ENCODE measurements at places on chromosomes 11 and 22. TPM values are rescaled to one million over a fixed set of nuclear protein-coding genes. Genes with fewer than 3 reads are reported as not detected.

Gene NPTXR
- 0.59 TPM for polyA plus RNA-seq

Gene SLC5A4
- polyA plus RNA-seq, result not detected

Gene CARS1
- polyA plus RNA-seq, result 48.9 TPM

Gene DKK3
- polyA plus RNA-seq, result 0.76 TPM

DNA sequence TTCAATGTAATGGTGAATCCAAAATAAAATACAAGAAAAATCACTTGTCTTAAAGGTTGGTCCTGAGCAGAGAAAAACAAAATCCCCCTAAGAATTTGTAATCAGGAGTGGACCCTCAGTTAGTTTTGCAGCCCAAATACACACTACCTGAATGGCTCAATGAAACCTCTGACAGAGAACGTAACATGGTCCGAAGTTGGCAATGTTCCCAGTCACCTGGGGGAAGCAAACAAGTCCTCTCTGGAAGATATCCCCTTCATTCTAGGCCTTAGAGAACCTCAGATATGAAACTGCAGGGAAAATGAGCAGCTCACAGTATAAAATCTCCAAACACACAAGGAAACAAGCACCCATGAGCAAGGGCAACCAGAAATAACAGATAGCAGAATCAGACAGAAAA lies 58.2 kb downstream of the MORC2 start:
- no peak for DNase-seq

DNA sequence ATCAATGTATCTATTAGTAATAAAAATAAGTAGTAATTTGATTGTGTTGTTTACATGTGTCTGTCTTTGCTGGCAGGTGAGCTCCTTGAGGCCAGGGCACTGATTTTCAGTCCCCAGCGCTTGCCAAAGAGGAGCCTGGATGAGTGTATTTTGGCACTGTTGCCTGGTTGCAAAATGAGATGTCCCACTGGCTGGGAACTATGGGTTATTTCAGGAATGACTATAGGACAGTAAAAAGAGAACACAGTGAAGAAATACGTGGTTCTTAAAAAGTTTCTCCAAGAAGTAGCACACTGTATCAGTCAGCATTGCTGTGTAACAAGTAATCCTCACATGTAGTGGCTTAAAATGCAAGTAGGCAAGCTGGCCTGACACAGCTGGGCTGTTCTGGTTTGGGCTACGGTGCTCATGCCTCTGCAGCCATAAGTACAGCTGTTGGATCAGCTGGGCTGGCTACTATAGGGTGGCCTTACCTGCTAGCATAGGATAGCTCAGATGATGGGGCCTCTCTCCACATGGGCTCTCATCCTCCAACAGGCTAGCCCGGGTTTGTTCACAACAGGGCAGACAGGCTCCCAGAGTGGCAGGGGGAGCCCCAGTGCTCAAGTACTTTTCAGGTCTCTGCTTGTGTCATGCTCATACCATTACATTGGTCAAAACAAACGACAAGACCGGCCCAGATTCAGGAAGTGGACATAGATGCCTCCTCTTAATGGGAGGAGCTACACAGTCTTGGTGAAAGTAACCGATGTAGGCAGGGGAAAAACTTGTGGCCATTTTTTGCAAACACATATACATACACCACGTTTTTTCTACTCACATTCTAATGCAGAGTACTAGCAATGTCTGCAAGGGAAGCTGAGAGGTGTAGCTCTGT lies 399.1 kb downstream of the LARGE1 start:
- DNase-seq, result no peak

GRCh38 chr11:7486098-7486780 lies 933 bp downstream of the OLFML1 start:
- DNase-seq, result no peak

DNA sequence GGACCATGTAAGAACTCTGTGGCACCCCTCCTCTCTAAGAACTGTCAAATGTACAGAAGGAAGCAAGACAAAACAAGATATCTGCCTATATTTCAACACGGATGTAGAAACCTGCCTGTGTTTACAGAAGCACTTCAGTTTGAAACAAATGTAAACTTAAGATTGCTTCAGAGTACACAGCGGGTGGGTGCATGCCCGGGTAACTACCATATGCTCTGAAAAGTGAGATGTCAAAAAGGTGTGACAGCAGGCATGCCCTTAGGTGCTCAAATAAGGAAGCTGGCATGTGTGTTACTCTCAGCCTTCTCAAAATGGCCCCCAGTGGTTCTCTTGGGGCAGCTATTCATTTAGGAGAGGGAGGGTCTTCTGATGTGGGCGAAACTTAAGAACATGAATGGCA lies 5.2 kb downstream of the ACP2 start:
- DNase-seq, result no peak

DNA sequence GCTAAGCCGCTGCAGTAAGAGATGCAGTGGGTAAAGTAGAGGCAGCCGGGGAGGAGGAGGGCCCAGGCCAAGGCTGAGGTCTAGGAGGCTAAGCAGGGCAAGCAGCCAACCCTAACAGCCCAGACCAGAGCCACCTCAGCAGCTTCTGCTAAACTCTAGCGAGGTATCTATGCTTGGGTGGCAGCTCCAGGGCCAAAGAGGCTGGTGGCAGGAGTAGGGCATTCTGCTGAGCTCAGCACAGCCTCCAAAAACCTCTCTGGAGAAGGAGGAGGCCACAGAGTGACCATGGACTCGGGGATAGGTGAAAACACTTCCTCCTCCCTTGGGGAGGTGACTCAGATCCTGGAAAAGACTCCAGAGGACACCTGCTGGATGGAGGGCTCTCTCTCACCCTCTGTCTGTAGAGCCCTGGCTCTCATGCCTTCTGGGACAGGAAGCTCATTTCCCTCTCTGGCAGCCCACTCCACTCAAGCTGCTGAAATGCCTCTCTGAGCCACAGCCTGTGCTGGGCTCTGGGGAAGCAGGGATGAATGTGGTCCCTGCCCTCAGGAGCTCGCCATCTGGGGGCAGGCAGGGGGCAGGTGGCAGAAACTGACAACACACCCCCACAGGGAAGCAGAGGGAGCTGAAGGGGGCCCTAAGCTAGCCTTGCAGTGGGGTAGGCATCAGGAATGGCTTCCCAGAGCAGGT lies 16.5 kb upstream of the TPBGL start:
- DNase-seq, result no peak

- DNase-seq, result no peak
These were observed 12.3 kb upstream of the SH3BP1 start for GRCh38 chr22:37627121-37627520.

DNA sequence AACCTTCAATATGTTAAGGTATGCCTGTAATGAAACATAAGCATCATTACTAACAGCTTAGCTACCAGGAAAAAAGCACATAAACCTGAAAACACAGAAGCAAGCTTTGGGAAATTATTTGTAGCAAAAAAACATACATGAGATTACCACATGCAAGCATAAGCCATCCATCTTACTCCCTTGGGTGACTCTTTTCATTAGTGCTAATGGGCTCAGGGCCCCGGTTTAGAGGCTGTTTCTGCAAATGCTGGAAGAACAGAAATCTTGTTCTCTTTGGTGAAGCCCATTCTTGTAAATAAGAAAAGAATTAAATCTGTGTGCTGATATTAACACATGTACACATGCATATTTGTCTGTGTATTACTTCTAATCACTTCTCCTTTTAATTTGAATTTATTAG lies 314.3 kb downstream of the TTC28 start:
- no peak for DNase-seq

GRCh38 chr11:70854201-70854600 lies 398.2 kb downstream of the SHANK2 start:
- no peak for DNase-seq

- DNase-seq, result no peak
These were observed 121.5 kb upstream of the B3GAT1 start for GRCh38 chr11:134533511-134533910.

- no peak for DNase-seq
These were observed 90.8 kb upstream of the CLDN5 start for GRCh38 chr22:19615001-19615461.

DNA sequence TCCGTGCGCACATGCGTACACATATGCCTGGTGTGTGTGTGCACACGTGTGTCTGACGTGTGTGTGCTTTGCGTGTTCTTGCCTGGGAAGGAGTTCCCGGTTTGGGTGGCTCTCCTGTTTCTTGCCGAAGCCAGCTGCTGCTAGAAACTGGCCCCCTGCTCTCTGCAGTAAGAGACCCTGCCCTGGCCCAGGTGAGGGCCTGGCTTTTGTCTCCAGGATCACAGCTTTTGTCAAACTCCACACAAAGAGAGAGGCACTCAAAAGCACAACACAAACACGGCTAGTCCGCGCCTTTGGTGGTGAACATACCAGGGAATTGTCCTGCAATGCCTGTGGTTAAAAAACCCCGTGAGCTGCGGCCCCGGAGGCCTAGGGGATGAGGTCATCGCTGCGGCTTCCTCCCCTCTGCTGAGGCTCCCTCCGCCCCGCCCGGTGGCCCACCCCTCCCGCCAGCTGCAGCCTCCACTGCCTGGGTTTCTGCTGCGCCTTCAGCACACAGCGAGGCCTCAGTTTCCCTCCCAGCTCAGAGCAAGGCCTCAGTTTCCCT lies 88.9 kb downstream of the KCNQ1 start:
- DNase-seq, result peak; percentile 55

Data from immature natural killer cell (primary cell).